Activated CD4-positive, alpha-beta T cell treated with anti-CD3 and anti-CD28 coated beads, Interleukin-2, amount 50 U/mL, for 24 hours (primary cell): ENCODE measurements at places on chromosomes 1 and 21.

DNA sequence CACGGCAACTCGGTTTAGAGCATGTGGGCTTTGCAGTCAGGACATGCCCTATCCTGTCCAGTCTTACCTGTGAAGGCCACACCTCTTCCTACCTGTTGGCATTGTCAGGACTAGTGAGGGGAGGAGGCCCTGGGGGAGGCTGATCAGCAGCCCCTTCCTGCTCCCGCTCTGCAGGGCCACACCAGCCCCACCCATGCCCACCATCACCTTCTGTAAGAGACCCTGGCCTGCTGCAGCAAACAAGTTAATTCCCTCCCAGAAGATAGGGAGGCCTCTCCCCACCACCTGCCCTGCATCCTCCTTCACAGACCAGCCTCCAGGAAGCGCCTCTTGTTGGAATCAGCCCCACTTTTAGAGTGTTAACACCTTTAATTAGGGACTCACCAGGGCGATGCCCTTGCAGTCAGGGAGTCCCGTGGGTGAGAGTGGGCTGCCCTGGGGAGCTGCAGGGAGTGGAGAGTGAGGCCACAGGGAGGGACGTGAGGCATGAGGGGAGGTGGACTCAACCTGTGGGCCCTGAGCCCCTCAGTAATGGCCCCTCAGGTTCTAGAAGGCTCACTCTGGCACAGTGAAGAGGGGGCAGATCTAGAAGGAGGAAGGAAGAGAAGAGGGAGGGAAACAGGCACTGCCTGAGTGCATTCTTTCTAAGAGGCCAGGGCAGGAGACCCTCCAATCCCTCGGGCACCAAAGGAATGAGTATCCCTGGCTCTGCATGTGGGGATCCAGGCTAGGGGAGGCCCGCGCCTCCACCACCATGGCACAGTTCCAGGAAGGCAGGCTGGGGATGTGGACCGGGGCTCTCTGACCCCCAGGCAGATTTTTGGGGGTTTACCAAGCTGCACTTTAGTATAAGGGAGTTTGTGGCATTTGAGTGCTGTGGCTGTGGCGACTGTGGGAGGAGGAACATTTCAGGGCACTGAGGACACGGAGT lies 8.2 kb downstream of the UMODL1 start:
- no peak for DNase-seq

DNA sequence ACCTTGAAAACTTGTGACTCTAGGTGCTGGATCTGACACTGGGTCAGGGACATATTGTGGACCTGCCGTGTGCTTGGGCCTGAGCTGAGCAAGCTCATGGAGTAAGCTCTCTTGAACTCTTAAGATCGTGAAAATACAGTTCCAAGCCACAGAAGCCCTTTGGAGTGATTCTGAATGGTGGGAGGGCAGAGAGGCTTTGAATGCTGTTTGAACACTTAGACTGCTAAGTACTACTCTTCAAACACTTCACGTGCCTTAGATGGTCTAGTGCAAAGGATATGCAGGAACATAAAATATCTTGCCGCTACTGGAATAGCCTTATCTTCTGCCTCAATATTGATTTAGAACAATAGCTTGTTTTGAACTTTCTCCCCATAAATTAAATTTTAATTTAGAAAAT lies 21.6 kb downstream of the ROR1 start:
- no peak for DNase-seq

DNA sequence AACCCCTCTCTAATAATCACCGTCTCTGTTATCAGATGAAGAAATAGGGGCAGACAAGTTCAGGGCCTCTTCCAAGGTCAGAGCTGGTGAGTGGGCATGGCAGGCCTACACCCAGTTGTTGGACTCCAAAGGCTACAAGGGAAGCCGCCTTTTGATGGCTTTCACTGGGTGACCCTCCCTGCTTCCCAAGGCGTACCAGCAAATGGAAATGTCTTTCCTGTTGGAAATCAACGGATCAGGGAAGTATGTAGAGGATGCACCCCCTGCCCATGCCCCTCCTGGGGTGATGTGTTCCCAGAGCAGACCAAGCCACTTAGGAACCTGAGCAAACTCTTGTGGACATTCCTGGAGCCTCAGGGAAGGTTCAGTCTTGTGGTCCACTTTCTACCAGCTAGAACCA lies 47.4 kb downstream of the LGR6 start:
- DNase-seq: no peak

DNA sequence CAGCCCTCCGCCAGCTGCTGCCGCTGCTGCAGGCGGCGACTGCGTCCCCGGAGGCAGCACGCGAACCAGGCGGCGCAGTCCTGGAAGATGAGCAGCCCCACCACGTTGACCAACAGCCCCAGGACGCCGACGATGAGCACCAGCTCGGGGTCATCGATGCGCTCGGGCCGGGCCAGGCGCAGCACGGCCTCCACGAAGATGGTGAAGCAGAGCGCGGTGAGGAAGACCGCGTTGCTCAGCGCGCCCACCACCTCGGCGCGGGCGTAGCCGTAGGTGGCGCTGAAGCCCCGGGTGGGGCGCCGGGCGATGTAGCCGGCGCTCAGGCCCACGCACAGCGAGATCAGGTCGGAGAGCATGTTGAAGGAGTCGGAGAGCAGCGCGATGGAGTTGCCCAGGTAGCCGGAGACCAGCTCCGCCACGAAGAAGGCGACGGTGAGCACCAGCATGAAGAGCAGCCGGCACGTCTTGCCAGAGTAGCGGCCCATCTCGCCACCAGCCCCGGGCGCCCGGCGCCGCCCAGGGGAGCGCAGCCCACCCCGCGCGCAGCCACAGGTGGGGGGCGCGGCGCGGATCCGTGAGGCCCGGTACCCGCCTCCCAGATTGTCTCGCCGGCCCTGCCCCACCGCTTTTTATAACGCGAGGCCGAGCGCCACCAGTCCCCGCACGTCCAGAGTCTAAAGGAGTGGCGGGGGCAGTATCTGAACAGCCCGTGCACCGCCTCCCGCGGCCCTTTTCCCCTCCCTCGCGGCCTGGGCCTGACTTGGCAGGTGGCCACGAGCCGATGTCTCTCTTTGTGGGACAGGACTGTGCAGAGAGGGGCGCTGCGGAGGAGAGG lies at the start of gene SLC30A10:
Gene SLC30A10, minus strand, starts transcription at position 602 of the 835 bp plus-strand sequence. Its CDS starts 117 bp downstream, at position 485.
- no peak for DNase-seq

DNA sequence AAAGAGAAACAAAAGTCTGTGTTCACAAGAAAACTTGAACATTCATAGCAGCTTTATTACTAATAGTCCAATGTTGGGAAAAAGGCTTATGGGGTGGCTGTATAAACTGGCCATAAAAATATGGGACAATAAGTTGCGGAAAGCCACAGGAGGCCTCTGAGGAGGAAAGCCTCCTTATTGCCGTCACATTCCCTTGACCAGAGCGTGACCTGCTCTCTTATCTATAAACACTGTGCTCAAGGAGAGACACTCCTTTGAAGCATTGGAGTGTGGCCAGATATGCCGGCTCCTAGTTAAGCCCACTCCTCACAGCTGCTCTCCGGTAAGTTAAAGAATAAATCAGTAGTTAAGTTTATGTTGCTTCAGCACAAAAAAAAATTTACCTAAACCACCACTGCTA lies 19.7 kb downstream of the OR6Y1 start:
- DNase-seq: no peak

GRCh38 chr1:1275836-1276235 lies 2.2 kb upstream of the UBE2J2 start:
- no peak for DNase-seq

- no peak for DNase-seq
Measured at GRCh38 chr1:92038695-92039346, 9.0 kb downstream of the EPHX4 start.

- DNase-seq: no peak
Measured at GRCh38 chr1:3536420-3537195, 74.7 kb downstream of the MEGF6 start.
